ENCODE measurements at places on chromosomes 4 and X.

GRCh38 chrX:46601283-46601682, 27.7 kb downstream of the CHST7 start:
- DNase-seq: no peak

- no peak for DNase-seq
Measured at GRCh38 chr4:13851085-13851940, 223.8 kb upstream of the BOD1L1 start.

GRCh38 chrX:154022108-154022507, 2.4 kb upstream of the IRAK1 start:
- peak; percentile 14 for DNase-seq

GRCh38 chrX:141879616-141880015, 24.1 kb upstream of the MAGEC1 start:
- no peak for DNase-seq

DNA sequence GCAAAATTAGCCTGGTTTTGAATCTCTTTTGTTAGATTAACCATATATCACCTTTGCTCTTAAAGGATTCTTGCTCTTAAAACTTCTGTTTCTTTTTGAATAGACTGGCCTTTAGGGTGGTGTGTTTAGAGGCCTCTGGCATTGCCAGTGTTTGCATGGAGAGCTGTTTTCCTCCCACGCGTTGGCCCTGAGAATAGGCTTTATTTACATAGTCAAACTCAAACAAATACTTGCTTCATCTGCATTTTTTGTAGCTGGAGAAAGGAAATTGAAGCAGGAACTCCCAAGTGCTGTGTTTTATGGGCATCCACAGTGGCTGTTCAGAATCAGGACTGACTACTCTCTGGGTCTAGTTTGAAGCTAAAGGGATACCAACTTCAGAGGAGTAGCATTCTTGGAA, 2.7 kb downstream of the SHROOM2 start:
- DNase-seq: peak; percentile 40

Data from NCI-H1417 (cell line).